Bronchus fibroblast of lung (primary cell): ENCODE measurements at places on chromosomes 11 and 22. TPM values are rescaled to one million over a fixed set of nuclear protein-coding genes. Genes with fewer than 3 reads are reported as not detected.

Gene CCDC15
- 3.4 and 4.0 TPM in 2 replicates for total RNA-seq

Gene FERMT3
- 1.8 and 2.2 TPM in 2 replicates for total RNA-seq

Gene PHLDA2
- total RNA-seq = 67.4 and 71.9 TPM in 2 replicates

Gene OR51B4
- total RNA-seq = not detected in 2 replicates

Gene OR4P4
- not detected in 2 replicates for total RNA-seq

Gene CFAP300
- total RNA-seq = 1.5 and 3.3 TPM in 2 replicates

Gene NRGN
- total RNA-seq = 6.6 and 7.1 TPM in 2 replicates

Gene OR5M8
- total RNA-seq = not detected in 2 replicates

Gene MS4A4A
- not detected in 2 replicates for total RNA-seq

Gene WBP2NL
- total RNA-seq = not detected in 2 replicates

Gene OR52H1
- not detected in 2 replicates for total RNA-seq

Gene DGCR6
- total RNA-seq = 2.5 TPM in 1 of 2 replicates, not detected in the other

Gene RAC2
- total RNA-seq = 47.1 and 55.3 TPM in 2 replicates

Gene BIK
- total RNA-seq = 0.17 and 0.30 TPM in 2 replicates

Gene ACER3
- total RNA-seq = 5.9 and 7.4 TPM in 2 replicates

Gene TMPRSS13
- total RNA-seq = not detected in 2 replicates

Gene NPTXR
- total RNA-seq = 0.59 and 0.84 TPM in 2 replicates

Gene OVOL1
- total RNA-seq = not detected in 2 replicates

Gene PDGFB
- 1.8 and 1.9 TPM in 2 replicates for total RNA-seq

Gene OR4B1
- not detected in 2 replicates for total RNA-seq

Gene ARHGAP32
- total RNA-seq = 2.2 and 2.8 TPM in 2 replicates

Gene DBX1
- total RNA-seq = not detected in 2 replicates

Gene MOGAT2
- not detected in 2 replicates for total RNA-seq

Gene CYTH4
- 0.15 and 0.17 TPM in 2 replicates for total RNA-seq

Gene MICAL3
- 14.6 and 15.2 TPM in 2 replicates for total RNA-seq

Gene GALNT18
- 1.5 and 1.8 TPM in 2 replicates for total RNA-seq

Gene OR56A1
- total RNA-seq = not detected in 2 replicates
